ELR (cell line): ENCODE measurements at places on chromosomes 5 and 9.

- no peak for DNase-seq
Observed at GRCh38 chr5:39331861-39332381, 32.4 kb downstream of the C9 start.

DNA sequence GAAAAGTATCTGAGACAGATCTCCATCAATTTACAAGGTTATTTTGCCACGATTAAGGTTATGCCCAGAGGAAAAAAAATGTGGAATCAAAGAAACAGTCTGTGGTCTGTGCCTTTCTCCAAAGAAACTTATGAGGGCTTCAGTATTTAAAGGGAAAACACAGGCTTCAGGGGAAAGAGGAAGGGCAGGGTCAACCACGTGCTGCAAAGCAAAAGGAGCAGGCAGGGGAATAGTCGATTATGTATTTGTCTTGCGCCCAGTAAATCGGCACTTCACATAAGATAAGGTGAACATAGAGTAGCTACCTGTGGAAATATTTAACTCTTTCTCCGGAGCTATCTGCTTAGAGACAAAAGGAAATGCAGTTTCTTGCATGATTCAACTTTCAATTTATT is 343.7 kb downstream of the RAB3C start:
- DNase-seq = no peak

- no peak for DNase-seq
Observed at GRCh38 chr9:86511614-86512360, 157.6 kb upstream of the TUT7 start.

- peak; percentile 82 for DNase-seq
Observed at GRCh38 chr5:140362875-140363630, 3.1 kb downstream of the SLC4A9 start.

DNA sequence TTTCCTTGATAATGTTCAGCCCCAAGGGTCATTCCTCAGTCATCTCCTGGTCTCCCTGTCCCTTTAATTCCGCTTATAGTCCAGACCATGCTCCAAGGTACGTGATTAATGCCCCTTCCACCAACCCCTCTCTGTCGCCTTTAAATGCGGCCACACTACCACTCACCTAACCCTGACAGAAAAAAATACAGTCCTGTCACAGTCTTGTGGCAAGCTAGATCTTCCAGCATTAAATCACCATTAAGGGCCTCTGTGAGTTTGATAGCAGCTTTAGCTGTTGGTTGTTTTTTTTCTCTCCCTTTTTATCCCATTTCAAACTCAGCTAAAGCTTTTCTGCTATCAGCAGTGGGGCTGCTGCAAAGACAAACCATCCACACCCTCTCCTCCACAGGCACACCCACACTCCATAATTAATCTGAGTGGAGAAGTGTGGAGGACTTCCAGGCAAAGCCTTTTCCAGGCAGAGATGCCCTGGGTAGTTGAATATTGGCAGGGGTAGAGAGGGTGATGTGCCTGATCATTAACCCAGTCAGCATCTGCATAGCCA is 522.7 kb upstream of the CLINT1 start:
- no peak for DNase-seq

- DNase-seq = no peak
Observed at GRCh38 chr5:61822584-61822983, 483.4 kb upstream of the KIF2A start.

- no peak for DNase-seq
Observed at GRCh38 chr5:164052536-164053093, 547.2 kb downstream of the MAT2B start.

GRCh38 chr5:110377361-110377760 is 349.1 kb downstream of the TMEM232 start:
- DNase-seq = peak; percentile 15

GRCh38 chr5:3347741-3348140 is 247.9 kb upstream of the IRX1 start:
- no peak for DNase-seq

DNA sequence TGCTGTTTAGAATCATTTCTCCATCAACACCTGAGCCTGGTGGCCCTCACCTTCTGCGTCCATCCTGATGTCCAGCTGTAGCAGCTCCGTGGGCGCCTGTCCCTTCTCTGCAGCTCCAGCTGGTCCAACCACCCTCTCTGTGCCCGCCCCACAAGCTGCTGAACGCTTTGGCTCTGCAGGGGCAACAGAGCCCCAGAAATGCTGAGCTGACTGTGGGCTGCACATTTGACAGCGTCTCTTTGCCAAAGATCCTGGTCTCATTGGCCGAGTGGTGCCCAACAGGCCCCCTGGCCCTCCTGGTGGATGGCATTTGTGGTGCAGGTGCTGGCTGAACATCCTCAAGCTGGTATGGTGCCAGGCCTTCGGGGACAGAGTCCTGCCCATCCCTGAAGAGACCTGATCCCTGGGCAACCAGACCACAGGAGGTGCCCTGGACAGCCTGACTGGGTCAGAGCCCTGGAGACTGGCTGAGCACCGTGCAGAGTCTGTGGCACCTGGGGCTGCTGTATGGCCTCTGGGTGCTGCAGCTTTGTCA is 25.3 kb upstream of the CEP72 start:
- no peak for DNase-seq

DNA sequence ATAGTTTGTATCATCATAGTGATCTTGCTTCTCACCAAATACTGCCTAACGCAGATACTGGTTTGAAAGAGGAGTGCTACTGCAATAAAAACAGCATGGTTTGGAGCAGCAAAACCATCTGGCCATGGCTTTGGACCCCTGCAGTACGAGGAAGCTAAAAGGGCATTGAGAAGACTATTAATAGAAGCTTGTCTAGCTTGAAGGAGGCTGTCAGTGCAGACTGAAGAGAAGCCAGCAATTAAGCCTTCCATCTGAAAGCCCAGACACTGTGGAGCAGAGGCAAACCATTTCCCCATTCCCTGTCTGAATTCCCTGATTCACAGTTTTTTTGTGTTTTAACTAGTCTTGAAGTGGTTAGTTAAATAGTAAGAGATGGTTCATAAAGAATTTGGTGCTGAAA is 281.6 kb downstream of the PTPRD start:
- no peak for DNase-seq

- DNase-seq = no peak
Observed at GRCh38 chr5:41122459-41122858, 51.3 kb upstream of the MROH2B start.

GRCh38 chr5:112560371-112560770 is 141.3 kb upstream of the EPB41L4A start:
- DNase-seq = no peak

GRCh38 chr5:159183247-159183646 is 26.1 kb downstream of the RNF145 start:
- DNase-seq = no peak

GRCh38 chr9:92406477-92406876 is 2.1 kb upstream of the OGN start:
- no peak for DNase-seq

- DNase-seq = no peak
Observed at GRCh38 chr9:33438926-33439680, 8.3 kb downstream of the AQP3 start.

- no peak for DNase-seq
Observed at GRCh38 chr9:114718801-114719221, 36.8 kb upstream of the TEX48 start.

GRCh38 chr9:71734950-71735349 is 33.4 kb downstream of the CEMIP2 start:
- DNase-seq = peak; percentile 53

DNA sequence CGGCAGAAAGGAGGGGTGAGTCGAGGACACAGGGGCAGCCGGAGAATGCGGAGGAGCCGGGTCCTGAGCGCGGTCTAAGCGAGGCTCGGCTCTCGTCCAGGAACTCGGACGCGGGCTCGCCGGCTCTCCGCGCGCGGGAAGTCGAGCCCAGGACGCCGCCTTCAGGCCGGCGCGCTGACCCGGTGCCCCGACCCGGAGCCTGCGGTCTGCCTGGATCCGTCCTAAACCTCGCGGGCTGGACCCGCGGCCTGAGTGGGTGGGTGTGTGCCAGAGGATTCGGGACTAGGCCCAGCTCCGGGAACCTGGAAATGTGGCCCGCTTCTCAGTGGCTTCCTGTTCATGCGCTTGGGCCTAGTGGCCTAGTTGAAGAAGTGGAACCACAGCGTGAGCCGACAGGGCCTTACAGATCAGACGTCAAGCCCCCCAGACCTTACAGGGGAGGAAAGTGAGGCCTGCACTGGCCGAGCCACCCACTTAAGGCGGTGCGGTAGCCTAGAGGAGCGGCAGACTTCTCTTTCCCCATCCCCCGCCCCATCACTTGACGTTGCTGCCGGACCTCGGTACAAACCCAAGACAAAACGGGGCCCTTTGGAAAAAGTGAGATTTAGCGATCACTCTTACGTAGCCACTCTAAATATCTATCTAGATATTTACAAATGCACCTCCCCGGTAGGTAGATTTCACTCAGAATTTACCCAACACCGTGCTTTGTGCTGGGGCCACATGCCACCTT is 1.2 kb downstream of the CDKN2B-AS1 start:
- DNase-seq = peak; percentile 72

DNA sequence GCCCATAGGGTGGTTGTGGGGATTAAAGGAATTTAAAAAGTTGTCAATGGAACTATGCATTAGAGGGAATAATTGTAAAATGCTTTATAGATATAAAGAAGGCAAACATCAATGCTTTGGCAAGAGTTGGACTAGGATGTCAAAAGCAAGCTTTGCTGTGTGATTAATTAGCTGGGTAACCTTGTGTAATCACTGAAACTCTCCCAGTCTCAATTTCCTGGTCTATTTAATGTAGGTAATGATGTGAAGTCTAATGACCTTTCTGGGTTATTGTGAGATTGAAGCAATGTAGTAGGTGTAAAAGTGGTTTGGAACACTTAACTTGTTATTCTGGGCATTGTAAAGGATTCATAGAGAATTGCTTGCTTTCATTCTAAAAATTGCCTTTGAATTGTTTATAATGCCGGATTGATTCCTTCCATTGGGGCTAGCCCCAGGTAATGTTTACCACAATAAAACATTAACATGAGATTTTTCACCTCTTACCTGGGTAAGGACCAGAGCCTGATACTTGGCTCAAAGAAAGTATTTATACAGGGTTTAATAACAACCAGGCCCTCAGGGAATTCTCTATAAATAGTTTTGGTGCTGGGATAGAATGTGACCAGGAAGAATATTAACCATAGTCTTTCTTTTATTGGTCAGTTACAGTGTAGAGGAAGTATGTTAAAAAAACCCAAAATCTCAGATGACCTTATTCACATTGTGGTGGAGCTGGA is 30.0 kb upstream of the CLINT1 start:
- DNase-seq = no peak

- DNase-seq = no peak
Observed at GRCh38 chr5:86439593-86440110, 178.1 kb upstream of the COX7C start.

DNA sequence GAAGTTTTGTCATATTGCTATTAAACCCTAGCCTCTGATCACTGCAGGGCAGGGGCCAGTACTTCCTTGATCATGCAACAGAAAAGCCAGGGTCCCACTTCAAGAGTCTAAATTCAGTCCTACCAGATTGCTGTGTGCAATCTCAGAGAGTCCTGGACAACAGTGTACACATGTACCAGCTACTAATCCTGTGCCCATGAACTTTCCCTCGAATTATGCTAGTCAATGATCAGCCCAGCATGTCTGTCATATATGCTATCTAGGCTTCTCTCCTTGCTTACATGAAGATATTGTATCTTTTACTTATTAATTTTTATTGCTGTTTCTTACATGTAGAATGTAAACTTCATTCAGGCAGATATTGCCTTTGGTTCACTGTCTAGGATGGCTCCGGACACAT is 367.0 kb downstream of the NTRK2 start:
- no peak for DNase-seq

- no peak for DNase-seq
Observed at GRCh38 chr5:180078348-180078747, 6.8 kb upstream of the RNF130 start.

- no peak for DNase-seq
Observed at GRCh38 chr9:111922324-111923013, 25.9 kb downstream of the UGCG start.

- no peak for DNase-seq
Observed at GRCh38 chr5:131532031-131532640, 102.9 kb downstream of the RAPGEF6 start.

DNA sequence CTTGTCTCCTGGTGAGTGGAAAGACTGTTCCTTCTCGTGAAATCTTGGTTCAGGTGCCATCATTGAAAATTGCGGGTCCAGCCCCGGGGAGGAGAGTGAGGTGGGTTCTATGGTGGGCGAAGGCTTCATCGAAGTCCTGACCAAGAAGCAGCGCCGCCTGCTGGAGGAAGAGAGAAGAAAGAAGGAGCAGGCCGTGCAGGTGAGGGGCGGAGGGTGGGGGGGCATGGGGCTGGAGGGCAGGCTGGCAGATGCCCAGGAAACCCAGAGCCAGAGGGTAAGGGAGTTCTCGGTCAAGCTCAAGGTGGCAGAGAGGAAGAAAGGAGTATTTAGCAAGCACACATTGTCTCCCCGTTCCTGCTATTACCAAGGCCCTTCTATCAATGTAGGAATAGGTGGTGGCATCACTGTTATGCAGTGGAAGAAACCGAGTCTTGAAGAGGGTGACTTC is 24.3 kb upstream of the POMT1 start:
- DNase-seq = peak; percentile 57

GRCh38 chr5:160668356-160668755 is 183.7 kb downstream of the ATP10B start:
- DNase-seq = no peak

GRCh38 chr9:126531591-126531990 is 82.1 kb upstream of the LMX1B start:
- DNase-seq = no peak

DNA sequence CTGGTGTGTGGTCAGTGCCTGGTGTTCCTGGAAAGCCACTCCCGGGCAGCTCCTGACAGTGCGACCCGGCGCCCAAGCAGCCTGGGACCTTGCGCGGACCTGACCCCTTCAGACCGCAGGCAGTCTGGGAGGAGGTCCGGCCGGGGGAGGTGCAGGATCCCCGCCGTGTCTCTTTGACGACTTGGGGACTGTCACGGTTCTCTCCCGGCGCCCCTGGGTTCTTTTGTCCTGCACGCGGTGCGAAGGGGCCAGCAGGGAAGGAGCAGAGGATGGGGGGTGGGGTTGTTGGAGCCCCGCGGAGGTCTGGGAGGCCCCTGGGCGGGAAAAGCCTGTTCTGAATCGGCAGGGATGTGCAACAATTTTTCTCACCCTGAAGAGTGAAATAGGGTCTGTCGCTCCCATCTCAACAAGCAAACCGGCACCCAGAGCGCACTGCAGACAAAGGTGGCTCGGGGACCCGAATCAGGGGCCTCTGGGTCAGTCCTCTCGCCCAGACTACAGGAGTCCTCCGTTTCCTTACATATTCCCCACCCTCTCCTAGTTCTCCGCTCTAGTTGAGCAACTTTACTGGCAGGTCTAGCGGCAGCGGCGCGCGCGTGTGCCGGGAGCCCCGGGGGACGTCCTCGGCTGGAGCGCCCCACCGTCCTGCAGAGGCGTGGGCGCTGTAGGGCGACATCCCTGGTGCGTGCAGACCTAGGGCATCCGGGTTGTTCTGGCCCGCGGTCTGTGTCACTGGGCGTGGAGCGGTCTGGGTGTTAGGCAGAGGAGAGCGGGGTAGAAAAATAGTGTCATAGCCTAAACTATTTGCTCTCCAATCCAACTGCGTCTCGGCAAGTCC is 1.2 kb downstream of the VCAN start:
- peak; percentile 62 for DNase-seq

GRCh38 chr5:149988126-149988525 is 12.3 kb downstream of the TIGD6 start:
- DNase-seq = no peak

- no peak for DNase-seq
Observed at GRCh38 chr9:15927161-15927560, 374.3 kb downstream of the CCDC171 start.
